ENCODE measurements at places on chromosomes 5 and 9.

- DNase-seq: no peak
Observed at GRCh38 chr9:124389146-124389939, 25.9 kb downstream of the PSMB7 start.

GRCh38 chr5:180335614-180336233 lies 17.4 kb downstream of the GFPT2 start:
- no peak for DNase-seq

- DNase-seq: no peak
Observed at GRCh38 chr9:38390851-38391250, 1.7 kb upstream of the ALDH1B1 start.

DNA sequence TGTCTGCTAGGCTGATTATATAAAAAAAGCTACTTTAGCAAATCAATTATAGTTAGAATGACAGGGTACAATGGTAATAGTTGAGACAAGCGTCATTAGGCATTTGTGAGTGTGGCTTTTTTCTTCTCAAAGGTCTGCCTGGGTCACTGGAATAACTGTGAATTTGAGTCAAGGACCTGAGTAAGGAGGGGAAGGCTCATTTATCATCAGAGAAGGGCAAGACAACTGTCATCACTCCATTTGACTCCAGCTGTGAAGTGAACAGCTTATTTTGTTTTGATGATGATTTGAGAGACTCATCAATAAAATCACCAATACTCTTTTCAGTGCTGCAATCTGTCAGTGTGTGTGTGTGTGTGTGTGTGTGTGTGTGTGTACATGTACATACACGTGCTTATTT lies 118.6 kb downstream of the MAT2B start:
- DNase-seq: no peak

GRCh38 chr5:19855453-19855852 lies 132.5 kb downstream of the CDH18 start:
- no peak for DNase-seq

DNA sequence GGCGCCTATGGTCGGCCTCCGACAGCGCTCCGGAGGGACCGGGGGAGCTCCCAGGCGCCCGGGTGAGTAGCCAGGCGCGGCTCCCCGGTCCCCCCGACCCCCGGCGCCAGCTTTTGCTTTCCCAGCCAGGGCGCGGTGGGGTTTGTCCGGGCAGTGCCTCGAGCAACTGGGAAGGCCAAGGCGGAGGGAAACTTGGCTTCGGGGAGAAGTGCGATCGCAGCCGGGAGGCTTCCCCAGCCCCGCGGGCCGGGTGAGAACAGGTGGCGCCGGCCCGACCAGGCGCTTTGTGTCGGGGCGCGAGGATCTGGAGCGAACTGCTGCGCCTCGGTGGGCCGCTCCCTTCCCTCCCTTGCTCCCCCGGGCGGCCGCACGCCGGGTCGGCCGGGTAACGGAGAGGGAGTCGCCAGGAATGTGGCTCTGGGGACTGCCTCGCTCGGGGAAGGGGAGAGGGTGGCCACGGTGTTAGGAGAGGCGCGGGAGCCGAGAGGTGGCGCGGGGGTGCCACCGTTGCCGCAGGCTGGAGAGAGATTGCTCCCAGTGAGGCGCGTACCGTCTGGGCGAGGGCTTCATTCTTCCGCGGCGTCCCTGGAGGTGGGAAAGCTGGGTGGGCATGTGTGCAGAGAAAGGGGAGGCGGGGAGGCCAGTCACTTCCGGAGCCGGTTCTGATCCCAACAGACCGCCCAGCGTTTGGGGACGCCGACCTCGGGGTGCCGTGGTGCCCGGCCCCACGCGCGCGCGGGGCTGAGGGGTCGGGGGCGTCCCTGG lies 561 bp downstream of the DAPK1 start:
- no peak for DNase-seq

DNA sequence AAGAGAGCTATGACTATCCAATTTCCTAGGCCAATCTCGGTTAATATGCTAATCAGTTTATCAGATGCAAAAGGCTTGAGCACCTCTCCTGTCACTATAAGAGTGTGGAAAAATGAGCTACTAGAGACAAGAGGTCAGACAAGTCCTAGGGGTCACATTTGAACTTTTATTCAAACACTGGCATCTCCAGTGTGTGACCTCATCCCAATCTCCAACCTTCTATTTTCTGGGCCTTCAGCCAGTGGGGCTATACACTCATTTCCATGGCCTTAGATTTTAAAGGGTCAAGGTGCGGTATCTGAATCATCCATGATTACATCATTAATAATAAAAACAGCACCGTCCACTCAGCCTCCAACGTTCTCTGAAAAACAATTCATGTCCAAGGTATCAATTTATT lies 139.6 kb upstream of the LRRTM2 start:
- DNase-seq: no peak

- DNase-seq: no peak
Observed at GRCh38 chr9:23431459-23431858, 394.6 kb downstream of the ELAVL2 start.

GRCh38 chr5:15902066-15902465 lies 277.5 kb downstream of the MARCHF11 start:
- DNase-seq: no peak

DNA sequence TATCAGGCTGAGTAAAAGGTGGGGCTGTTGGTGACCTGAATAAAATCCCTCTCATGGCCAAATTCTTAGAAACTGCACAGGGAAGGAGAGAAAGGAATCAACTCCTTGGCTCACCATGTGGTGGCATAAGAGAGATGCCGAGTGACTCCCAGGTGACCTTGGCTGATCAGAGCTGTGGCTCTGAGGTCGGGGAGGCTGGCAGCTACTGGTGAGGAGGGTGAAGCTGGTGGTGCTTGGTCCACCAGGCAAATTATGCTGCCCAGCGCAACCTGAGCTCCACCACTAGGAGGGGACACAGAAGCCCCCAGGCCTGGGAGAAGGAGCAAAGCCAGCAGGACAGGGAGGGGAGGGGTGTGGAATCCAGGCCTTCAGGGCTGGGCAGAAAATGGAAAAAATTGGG lies 111.2 kb upstream of the IL12B start:
- no peak for DNase-seq

- DNase-seq: no peak
Observed at GRCh38 chr5:97623441-97623840, 440.4 kb upstream of the RIOK2 start.

GRCh38 chr5:141623186-141623585 lies 4.4 kb upstream of the DIAPH1 start:
- DNase-seq: no peak

GRCh38 chr9:127580366-127580765 lies 31.7 kb upstream of the STXBP1 start:
- DNase-seq: no peak

- DNase-seq: no peak
Observed at GRCh38 chr9:34997379-34997781, 7.8 kb downstream of the DNAJB5 start.

GRCh38 chr9:26833792-26834191 lies 58.8 kb downstream of the CAAP1 start:
- DNase-seq: no peak

Measured in stimulated activated CD8-positive, alpha-beta memory T cell treated with anti-CD3 and anti-CD28 coated beads, Interleukin-15, amount 100 ng/mL, for 4 hours (primary cell).